Adipocyte (in vitro differentiated cells): ENCODE measurements at places on chromosomes 7 and 10.

GRCh38 chr7:20217193-20217948 lies at the start of gene MACC1:
TSS of gene MACC1 (minus strand) at chr7:20217384. CDS start at chr7:20161862, 55,522 bp downstream.
- no peak for DNase-seq

- DNase-seq = peak; percentile 36
Observed at GRCh38 chr7:91280604-91281003, 16.4 kb downstream of the FZD1 start.

- DNase-seq = no peak
Observed at GRCh38 chr10:70970830-70971229, 82.5 kb upstream of the PCBD1 start.

DNA sequence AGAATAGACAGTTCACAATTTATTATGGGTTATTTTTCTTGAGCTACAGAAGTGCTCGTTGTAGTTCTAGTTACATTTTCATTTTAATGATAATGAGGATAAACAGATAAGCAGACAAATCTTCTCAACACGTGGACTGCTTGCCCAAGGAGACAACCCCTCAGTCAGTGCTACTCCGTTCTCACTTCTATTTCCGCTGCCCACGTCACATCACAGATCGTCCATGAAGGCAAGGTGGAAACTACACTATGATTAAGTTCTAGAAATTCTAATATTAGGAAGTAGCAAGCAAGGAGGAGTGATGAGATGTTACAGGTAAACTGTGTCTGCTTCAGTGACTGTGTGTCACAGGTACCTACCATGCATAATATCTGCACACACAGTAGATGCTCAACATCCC lies 210.5 kb downstream of the CHCHD3 start:
- DNase-seq = no peak

GRCh38 chr7:3078514-3078913 lies 34.8 kb upstream of the CARD11 start:
- no peak for DNase-seq

GRCh38 chr7:16021851-16022250 lies 335.4 kb upstream of the MEOX2 start:
- no peak for DNase-seq

DNA sequence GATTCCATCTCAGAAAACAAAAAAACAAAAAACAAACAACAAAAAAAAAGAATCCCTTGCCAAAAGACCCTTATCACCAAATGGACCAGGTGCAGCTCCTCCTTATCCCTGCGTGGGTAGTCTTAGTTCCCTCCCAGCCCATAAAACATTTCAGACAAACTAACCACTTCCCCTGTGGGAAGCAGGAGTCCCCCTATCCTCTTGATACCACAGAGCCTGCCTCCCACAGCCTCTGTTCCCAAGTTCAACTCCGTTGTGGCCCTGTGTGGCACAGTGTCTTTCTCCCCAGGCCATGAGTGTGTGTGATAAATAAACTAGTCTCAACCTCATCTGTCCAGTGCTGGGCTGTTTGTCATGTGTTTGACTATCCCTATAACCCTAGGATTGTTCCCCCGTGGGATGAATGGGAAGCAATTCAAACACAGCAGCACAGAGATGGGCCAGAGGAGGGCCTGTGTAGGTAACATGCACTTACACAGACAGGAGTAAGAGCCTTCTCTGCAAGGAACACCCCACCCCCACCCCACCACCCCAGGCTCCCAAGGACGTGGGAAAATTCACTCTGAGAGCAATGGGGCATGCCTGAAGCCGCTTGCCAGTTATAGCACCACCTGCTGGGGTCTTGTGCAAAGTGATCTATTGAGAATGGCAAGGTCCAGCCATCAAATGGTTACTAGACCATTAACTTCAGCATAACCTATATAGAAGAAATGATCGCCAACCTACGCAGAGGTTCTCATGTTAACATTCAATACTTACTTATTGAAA lies 147.1 kb upstream of the GHITM start:
- DNase-seq = peak; percentile 31

DNA sequence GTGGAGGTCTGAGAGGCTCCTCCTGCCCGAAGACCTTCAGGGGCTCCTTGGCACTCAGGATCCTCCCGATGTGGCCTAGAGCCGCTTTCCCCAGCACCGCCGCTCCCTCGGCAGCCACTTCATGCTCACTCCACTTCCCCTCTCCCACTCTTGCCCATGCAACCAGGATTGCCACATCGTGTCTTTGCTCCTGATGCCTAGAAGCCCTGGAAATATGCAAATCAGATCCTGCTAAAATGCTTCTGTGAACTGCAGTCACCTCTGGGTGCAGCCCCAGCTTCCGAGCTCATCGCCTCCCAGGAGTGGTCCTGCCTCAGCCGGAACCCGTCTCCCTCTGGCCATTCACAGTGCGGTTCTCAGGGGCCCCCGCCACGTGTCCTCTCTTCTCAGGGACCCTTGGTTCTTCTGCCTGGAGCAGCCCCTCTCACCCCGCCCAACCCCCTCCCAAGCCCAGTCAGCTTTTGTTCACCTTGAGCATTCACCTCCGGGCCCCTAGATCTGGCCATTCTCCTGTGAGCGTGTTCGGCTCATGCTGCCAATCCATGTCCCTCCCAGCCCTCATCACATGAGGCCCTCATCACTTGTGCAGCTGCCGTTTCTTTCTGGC lies 175.5 kb downstream of the ADARB2 start:
- DNase-seq = no peak

DNA sequence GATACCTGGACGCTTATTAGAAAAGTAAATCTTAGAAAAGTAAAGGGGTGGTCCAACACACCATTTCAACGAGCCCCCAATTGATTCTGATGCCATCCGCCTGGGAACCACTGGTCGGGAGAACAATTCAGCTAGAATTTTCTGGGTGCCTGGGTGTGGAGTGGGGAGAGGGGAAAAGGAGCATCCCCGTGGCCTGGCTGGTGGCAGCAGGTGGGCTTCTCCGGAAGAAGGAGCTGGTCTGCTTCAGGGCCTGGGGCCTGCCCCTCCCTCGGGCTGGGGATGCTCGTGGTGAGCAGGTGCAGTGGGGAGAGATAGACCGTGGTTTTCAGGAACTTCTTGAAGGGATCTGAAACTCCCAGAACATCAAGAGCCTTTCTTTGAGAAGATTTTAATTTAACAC lies 39.9 kb upstream of the DUSP5 start:
- no peak for DNase-seq

DNA sequence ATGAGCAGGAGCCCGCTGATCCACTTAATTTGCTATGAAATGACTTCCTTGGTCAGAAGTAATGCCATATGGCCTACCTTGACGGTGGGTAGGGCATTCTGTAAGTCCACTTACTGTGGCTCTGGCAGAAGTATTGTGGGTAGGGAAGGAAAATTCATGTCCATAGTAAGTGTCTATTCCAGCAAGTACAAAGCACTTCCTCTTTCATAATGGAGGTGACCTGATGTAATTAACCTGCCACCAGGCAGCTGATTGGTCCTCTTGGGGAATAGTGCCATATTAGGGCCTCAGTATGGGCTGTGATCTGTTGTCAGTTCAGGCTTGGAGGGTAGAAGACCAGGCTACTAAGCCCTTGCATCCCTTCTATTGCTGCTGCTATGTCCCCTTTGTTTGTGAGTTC lies 103.9 kb downstream of the SLC37A3 start:
- no peak for DNase-seq

GRCh38 chr10:119315128-119316001 lies 108.0 kb downstream of the GRK5 start:
- DNase-seq = peak; percentile 94

GRCh38 chr10:21832821-21833130 lies 170.8 kb downstream of the DNAJC1 start:
- no peak for DNase-seq

GRCh38 chr7:1619152-1620079 lies 49.6 kb upstream of the PSMG3 start:
- no peak for DNase-seq

GRCh38 chr7:121081327-121081936 lies 92.9 kb downstream of the CPED1 start:
- DNase-seq = peak; percentile 93

- no peak for DNase-seq
Observed at GRCh38 chr10:130167193-130167592, 31.0 kb downstream of the GLRX3 start.

DNA sequence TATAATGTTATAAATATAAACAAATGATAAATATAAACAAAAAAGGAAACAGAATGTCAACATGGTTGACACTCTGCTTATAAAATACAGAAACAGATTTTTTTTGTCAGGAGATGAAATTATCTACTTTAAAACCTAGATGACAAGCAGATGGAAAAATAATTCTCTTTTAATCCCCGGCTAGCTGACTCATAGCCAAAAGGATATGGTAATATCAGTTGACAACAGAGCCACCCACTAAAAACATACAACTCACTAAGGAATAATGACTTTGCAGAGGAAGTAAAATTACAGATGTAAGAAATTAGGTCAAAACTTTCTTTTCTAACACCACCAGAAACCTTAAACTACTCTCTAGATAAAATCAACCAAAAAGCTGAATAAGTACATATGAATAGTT lies 131.1 kb upstream of the ABCB5 start:
- no peak for DNase-seq

DNA sequence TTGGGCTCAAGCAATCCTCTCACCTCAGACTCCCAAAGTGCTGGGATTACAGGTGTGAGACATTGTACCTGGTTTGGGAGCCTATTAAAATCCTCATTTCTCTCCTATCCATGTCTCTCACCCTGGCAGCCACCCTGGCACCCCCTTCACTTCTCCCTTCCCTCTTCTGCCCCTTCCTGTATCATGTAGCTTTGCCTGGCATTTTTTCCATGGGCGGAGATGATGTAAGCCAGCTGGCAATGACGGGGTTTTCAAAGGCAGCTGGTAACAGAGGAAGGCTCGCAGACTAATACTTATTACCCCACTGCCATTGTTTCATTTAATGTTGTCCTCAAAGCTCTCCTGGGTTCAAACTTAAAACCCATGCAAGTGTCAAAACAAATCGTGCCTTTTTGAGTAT lies 61.9 kb downstream of the RGS10 start:
- peak; percentile 32 for DNase-seq

- peak; percentile 57 for DNase-seq
Observed at GRCh38 chr7:130141161-130141883, 63.9 kb downstream of the TMEM209 start.

GRCh38 chr10:30587522-30588031 lies 42.0 kb downstream of the LYZL2 start:
- no peak for DNase-seq

- DNase-seq = peak; percentile 3
Observed at GRCh38 chr7:50821457-50822008, 38.8 kb upstream of the GRB10 start.
